Germinal center (tissue), 1 donor: ENCODE measurements at places on chromosomes 13 and 19.
A peak's percentile ranks its signal among the peaks of the same experiment; 100 is the strongest.

- no peak for DNase-seq
Observed at GRCh38 chr13:108851660-108852059, 222.2 kb downstream of the MYO16 start.

DNA sequence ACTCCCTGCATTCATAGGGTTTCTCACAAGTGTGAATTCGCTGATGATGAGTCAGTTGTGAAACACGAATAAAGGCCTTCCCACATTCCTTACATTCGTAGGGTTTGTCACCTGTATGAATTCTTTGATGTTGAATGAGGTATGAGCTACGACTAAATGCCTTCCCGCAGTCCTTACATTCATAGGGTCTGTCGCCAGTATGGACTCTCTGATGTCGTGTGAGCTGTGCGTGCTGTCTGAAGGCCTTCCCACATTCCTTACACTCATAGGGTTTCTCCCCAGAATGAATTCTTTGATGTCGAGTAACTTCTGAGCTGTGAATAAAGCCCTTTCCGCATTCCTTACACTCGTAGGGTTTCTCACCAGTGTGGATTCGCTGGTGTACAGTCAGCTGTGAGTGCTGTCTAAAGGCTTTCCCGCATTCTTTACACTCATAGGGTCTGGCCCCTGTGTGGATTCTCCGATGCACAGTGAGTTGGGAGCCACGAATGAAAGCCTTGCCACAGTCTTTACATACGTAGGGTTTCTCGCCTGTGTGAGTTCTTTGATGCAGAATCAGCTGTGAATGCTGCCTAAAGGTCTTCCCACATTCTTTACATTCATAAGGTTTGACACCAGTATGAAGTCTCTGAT is 30.5 kb upstream of the COX7A1 start:
- DNase-seq = no peak

DNA sequence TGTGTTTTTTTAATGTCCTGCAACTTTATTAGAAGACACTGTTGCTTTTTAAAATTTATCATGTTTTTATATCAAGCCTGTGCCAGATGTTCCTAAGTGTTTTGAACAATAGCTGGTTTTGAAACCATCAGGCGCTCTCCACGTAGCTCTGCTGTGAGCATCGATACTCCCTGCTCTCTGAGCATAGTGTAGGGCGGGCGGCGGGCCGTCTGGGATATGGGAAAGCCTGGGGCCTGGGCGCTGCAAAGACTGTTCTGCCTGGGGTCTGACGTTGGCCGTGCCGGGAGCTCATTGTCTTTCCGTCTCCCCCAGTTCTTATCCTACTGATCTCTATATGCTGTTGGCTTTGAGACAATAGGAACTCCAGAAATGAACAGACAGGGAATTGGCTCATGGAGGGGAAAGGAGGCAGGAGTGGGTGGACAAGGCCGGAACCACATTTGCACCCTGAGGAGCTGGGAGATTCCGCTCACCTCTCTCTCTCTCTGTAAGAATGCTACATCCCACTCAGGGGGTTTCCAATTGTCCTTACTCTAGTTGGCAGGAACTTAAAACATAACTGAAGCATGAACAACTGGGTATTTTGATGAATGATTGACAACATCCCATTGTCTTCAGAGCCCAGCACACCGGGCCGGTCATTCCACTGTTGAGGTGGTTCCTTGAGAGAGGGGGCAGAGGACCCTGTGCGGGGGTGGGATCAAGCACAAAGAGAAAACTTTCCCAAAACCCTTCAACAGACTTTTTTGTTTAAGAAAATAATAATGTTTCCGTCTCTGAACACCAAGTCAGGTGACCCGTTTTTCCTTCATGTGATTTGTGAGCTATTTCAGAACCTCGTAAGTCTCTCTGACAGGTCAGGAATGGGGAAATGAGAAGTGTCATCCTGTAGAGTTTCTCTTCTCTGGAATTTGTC is 64.7 kb downstream of the COL4A2 start:
- DNase-seq = no peak

DNA sequence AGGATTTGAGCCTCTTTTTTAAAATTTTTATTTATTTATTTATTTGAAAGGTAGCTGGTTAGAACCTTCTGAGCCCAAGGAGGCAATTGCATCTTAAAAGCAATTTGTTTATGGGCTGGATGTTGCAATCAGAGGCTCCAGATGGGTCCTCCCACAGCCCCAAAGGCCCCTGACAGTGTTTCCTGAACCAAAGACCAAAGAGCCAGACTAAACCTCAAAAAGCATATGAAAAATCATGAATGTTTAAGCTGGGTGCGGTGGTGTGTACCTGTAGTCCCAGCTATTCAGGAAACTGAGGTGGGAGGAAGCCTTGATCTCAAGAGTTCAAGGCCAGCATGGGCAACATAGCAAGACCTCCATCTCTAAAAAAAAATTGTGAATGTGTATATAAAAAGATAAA is 67.8 kb upstream of the RGCC start:
- no peak for DNase-seq

GRCh38 chr13:77715233-77715891 is 17.9 kb downstream of the SLAIN1 start:
- DNase-seq = no peak

DNA sequence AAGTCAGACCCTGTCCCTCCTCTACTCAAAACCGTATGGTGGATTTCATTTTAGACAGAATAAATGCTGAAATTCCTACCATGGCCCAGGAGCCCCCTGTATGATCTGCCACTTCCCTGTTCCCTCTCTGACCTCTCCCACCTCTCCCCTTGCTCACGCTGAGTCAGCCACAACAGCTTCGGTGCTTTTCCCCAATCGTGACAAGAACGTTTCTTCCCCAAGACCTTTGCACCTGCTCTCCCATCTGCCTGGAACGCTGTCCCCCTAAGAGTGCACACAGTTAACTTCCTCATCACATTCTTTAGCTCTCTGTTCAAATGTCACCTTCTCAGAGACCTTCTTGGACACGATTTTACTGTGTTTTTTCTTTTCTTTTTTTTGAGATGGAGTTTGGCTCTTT is 2.3 kb downstream of the VRK3 start:
- no peak for DNase-seq

- no peak for DNase-seq
Observed at GRCh38 chr13:72849571-72849970, 67.6 kb downstream of the PIBF1 start.

DNA sequence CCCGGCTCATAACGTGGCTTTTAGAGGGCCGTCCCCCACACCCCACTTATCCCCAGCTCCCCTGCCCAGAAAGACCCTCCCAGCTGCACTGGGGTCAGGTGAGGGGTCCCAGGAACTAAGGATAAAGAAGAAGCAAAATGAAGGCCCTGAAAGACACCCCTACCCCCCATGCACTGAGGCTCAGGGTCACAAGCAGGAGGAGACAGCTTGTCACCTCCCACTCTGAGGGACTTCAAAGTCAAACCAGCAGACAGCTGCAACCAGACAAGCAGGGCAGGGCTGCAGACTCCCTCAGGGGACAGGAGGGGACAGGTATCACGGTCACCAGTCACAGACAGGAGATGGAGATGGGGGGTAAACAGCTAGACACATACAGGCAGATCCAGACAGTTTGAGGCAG is 6.1 kb upstream of the NANOS3 start:
- DNase-seq = no peak

GRCh38 chr13:91174886-91175501 is 172.5 kb upstream of the MIR17HG start:
- no peak for DNase-seq

GRCh38 chr19:46487802-46488445 is 7.7 kb downstream of the PNMA8B start:
- DNase-seq = peak; percentile 70

DNA sequence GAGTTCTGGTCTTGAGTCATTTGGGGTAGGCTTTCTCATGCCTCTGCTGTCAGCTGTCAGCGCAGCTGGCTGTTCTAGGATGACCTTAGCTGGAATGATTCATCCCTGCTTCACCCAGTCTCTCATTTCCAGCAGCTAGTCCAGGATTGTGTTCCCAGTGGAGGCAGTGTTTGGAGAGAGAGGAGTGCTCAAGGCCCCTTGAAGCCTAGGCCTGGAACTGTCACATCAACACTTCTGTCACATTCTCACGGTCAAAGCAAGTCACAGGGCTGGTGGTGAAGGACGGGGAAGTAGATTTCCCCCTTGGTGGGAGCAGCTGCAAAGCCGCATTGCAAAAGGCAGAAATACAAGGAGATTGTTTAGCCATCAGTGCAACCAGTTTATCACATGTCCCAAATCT is 15.2 kb downstream of the TPT1 start:
- DNase-seq = no peak

DNA sequence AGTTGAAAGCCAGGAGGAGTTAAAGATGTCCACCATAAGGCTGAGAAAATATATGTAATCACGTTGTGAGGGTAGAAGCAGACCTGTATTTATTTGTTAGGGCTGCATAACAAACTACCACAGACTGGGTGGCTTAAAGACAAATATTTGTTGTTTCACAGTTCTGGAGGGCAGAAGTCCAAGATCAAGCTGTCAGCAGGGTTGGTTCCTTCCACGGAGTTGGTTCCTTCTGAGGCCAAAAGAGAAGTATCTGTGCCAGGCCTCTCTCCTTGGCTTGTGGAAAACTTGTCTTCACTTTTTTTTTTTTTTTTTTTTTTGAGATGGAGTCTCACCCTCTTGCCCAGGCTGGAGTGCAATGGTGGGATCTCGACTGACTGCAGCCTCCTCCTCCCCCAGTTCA is 73.7 kb upstream of the SLAIN1 start:
- no peak for DNase-seq
